ENCODE measurements at places on chromosomes 11 and 22.

- no peak for DNase-seq
Measured at GRCh38 chr22:42680648-42681047, 31.5 kb upstream of the CYB5R3 start.

- DNase-seq: no peak
Measured at GRCh38 chr11:114272311-114272710, 23.9 kb upstream of the NNMT start.

GRCh38 chr11:73999581-74000306, 9.1 kb downstream of the UCP3 start:
- DNase-seq: no peak

DNA sequence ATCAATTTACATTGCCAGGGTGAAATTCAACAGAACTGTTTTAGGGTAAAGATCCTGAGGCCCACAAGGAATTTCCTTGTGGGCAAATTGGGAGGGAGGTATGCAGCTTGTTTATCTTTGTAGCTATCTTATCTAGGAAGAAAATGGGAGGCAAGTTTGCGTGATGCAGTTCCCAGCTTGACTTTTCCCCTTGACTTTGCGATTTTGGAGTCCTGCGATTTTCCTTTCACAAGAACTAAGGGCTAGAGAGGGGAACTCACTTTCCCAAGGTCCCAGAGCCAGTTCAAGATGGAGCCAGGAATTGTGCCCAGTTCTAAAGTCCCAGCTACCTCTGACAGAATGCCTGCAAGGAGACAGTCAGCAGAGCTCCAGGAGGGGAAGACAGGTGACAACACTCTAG, 30.7 kb downstream of the RIBC2 start:
- DNase-seq: no peak

DNA sequence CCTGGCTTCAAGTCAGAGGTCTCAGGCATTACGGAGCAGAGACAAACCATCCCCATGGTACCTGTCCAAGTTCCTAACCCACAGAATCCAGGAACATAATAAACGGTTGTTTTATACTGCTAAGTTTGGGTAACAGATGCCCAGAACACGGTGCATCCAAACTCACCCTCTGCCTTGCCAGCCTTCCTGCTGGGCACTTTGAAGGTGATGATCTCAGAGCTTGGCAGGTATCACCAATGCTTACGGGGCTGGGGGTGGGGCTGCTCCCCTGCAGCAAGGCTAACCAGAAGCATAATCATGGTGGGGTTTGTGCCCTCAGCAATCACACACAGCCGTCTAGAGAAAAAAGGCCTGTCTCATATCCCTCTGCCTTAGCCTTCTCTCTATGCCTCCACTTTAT, 27.1 kb downstream of the DKK3 start:
- no peak for DNase-seq

GRCh38 chr11:5279471-5280090, 9.8 kb upstream of the HBE1 start:
- no peak for DNase-seq

Data from stimulated activated CD8-positive, alpha-beta memory T cell treated with anti-CD3 and anti-CD28 coated beads, Interleukin-15, amount 100 ng/mL, for 4 hours (primary cell).